ENCODE measurements at places on chromosomes 2 and 18.

DNA sequence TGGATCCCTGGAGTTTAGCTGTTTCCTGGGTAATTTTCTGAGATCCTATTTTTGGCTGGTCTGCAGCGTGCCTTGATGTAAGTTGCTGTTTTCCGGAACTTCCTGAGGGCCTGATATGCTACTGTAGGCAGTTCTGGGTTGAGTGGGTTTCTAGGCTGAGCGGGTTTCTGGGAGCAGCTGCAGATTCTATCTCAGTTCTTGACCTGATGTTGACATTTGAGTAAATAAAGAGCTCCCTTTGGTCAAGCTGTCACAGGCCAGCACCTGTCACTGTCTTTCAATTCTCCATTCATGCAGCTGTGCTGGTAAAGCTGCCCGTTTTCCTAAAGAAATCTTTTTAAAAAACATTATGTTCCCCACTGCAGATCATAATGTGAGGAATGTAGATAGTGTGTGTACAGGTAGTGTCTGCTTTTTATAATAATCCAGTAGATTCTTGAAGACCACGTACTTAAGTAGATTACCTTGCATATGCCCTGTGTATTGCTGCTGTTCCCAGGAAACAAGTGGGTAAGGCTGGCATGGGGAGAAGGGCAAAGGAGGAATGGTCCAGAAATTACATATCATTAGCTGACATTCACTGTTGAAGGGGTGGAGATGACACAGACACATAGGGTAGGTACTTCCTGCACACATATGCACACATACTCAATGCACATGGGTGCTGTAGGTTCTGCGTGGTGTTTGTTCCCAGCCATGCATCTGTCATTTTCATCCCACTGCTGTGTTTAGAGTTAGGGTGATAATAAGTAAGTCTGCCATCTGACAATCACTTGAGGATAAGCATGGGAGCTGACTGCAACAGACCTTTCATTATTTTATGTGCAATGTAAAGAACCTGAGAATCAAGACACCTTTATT lies 25.9 kb downstream of the CD28 start:
- no peak for DNase-seq

DNA sequence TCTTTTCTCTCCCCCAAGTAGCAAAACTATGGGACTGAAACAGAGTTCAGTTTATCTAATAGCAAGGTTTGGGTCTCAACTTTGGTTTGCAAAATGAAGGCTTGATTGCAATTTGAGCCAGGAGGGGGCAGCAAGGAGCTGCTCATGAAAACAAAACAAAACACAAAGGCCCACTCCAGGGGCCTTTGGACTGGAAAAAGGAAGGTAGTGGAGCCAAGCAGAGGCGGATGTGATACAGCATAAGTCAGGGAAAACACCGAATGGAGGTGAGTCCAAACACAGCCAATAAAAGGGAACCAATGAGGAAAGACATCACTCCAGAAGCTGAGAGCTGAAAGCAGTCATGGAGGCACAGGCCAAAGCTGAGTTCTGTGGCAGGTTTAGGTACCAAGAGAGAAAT lies 799.7 kb upstream of the ACVR2A start:
- DNase-seq: peak; percentile 9

- no peak for DNase-seq
Measured at GRCh38 chr2:191500566-191500883, 177.4 kb upstream of the NABP1 start.

DNA sequence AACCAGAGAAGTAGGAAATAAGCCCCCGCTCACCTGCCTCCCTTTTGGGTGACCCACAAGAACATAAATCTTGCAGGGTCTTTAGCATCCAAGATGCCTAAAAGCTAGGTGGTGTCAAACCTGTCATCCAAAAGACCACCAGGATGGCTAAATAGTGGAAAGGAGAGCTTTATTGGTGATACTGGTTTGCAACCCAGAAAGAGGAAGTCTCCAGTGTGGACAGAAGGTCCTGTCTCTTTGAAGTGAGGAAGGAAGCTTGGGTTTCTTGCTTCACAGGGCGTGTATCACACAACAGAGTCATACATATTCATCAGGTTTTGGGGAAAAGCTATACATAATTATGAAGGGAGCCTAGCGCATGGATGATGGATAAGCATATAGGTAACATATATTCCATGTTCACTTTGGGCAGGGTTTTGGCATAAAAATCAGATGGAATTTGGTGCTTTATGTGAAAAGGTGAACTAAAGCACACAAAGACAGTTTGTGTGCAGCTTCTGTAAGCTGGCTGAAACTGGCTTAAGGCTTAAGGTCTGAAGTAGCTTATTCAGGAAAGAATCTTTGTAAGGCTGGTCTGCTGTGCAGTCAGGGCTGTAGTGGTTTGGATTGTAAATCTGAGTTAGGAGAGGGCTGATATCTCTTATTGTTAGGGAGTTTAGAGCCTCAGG lies 102.2 kb upstream of the MSH2 start:
- DNase-seq: no peak

GRCh38 chr2:136052369-136053362 lies 65.3 kb downstream of the CXCR4 start:
- peak; percentile 11 for DNase-seq

DNA sequence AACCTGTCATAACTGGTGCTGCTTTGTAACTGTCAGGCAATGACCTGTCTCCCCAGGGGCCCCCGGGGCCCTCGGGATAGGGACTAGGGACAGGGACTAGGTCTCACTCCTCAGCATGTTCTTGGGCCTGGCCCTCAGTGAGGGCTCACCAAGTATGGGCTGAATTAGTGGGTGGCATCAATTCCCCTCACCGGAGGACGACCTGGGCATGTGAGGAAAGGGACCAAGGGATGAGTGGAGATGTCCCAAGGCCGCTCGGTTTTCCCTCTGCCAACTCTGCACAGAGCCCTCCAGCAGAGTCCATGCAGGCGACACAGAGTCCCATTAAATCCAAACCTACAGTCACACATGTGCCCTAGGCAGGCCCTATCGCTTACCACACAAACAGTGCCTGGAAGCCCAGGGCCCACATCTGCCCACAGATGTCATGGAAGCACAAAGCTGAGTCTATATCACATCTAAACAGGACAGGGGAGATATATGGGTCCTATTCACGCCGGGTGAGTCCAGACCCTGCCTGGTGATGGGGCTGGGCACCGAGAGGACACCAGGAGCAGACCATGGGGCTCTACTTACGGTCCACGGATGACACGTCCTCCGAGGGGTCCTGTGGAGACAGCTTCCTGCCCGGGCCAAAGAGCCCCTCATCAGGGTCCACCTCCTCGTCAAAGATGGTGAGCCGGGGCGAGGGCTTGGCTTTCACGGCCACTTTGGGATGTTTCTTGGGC lies 26.6 kb downstream of the HS1BP3 start:
- no peak for DNase-seq

Data from activated CD4-positive, alpha-beta T cell treated with anti-CD3 and anti-CD28 coated beads for 4 hours (primary cell).